ENCODE measurements at places on chromosomes 11 and 22. TPM values are rescaled to one million over a fixed set of nuclear protein-coding genes. Genes with fewer than 3 reads are reported as not detected.

OTOG gene
- total RNA-seq = not detected

OR56A1 gene
- total RNA-seq = not detected

TUT1 gene
- 13.7 TPM for total RNA-seq

GRCh38 chr11:1827931-1828330 is 6.9 kb upstream of the SYT8 start:
- DNase-seq = no peak

DNA sequence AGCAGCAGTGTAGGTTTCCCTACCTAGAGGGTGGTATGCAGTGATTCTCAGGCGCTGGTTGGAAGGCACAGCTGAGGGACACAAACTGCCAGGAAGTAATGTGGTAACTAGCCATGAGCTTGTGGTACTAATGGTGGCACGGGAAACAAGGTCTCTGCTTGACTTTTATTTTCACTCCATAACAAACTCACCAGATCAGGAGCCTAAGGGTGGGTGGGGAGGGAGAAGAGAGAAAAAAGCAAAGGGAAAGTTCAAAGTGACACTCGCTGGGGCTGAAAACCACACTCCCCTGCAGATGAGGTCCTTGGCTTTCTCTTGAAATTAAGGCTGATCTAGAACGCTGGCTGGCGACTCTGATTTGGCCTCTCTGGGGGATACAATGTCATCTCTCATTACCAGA is 22.0 kb downstream of the TRAF6 start:
- DNase-seq = no peak

DNA sequence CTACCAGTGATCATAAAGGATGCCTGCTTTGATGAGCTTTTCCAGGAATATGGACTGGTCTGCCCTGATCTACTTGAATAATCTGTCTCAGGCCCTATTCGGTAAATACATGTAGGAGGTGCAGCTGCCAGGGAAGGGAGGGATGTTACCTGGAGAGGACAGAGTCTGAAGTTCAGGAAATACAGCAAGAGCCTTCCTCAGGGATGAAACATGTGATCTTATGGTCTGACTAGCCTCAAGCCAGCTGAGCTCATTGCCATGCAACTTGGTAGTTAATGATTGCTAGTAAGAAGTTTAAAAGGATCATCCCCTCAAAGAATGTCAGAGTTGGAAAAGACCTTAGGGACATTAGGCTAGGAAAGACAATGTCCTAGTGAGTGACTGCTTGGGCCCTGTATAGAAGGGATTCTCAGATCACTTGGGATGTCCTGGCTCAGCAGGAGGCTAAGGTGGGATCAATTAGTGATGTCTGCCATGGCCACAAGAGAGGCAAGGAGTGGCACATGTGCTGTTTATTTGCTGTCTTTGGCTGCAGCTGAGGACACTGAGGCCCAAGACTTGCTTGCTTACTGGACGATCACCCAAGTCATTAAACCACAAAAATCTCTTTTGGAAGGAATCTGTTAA is 18.5 kb downstream of the PTPRJ start:
- DNase-seq = no peak

- DNase-seq = no peak
These were observed 857.6 kb downstream of the METTL15 start for GRCh38 chr11:28965819-28966218.

- DNase-seq = peak; percentile 56
These were observed 17.2 kb downstream of the FRMD8 start for GRCh38 chr11:65403607-65404121.

GRCh38 chr11:72423840-72424239 is 10.5 kb downstream of the CLPB start:
- DNase-seq = no peak

DNA sequence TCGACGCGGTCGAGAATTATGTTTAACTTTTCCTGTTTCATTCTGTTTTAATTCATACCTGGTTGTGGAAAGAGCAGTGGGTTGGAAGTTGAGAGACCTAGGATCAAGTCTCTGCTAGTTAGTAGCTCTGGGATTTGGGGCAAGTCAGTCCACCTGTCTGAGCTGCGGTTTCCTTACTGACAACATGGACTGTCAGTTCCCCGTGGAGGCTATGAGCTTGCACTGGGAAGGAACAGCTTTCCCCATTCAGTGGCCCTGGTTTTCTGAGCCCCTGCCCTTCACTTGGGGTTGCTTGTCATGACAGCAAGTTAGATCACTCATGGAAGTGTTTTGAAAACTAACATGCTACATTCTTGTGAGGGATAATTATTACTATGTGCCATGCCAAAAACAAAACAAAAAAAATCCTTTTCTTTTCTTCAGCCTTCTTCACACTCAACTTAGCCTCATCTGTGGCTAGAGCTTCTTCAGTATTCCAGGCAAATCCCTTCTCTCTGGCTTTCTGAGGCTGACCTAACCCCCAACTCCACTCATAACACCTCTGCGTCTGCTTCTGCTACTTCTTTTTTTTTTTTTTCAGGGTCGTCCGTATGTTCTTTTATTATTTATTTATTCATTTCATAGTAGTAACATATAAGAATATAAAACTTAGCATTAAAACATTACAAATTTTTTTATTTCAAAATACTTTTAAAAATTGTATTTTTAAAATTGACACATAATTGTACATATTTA is 43.0 kb upstream of the ZBED5 start:
- DNase-seq = no peak

DNA sequence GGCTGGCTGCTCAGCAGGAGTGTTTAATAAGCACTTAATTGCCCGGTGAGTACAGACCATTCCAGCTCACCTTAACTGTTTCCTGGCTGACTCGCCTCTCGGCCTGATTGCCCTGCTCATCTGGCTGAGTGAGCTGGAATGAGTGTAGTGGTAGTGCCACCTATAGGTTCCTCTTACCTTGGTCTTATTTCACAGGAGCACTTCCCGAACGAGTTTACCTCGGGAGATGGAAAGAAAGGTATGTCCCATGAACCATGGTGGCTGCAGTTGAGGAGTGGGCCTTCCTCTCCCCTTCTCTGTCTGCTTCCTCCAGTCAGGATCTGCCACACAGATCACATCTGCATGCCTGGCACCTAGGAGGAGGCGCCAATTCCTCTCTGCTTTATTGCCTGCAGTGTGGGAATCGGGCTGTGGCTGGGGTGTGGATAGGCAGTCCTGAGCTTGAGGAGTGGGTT is 26.7 kb downstream of the UPB1 start:
- no peak for DNase-seq
